ENCODE measurements at places on chromosomes 1 and 21.

GRCh38 chr1:21891081-21891480 lies 46.0 kb downstream of the HSPG2 start:
- no peak for DNase-seq

- DNase-seq = no peak
These were observed at the start of gene KIRREL1 for GRCh38 chr1:157993147-157993917. Gene KIRREL1, plus strand, starts transcription at chr1:157993645. Its CDS starts 32 bp downstream, at chr1:157993677.

GRCh38 chr1:246497331-246497915 lies 9.7 kb downstream of the SMYD3 start:
- DNase-seq = peak; percentile 3

DNA sequence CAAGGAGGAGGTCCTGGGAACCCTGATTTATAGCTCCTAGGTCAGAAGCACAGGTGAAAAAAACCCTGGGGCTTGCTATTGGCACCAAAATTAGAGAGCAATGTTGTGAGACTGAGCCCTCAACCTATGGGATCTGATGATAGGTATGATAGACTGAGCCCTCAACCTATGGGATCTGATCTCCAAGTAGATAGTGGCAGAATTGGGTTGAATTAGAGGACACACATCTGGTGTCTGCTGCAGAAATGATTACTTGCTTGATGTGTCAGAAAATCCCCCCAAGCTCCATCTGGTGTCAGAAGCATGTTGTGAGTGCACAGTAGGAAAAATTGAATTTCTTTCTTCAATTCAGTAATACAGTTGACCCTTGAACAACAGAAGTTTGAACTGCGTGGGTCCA lies 62.4 kb downstream of the MAP3K21 start:
- no peak for DNase-seq

- no peak for DNase-seq
These were observed 67.9 kb upstream of the GALNT2 start for GRCh38 chr1:229999004-229999670.

Measured in NCI-H1417 treated with DMSO at 0.1 percent for 48 hours (cell line).